ENCODE measurements at places on chromosomes 12 and 14. TPM values are rescaled to one million over a fixed set of nuclear protein-coding genes. Genes with fewer than 3 reads are reported as not detected.

The MRPS35 gene
- 46.6 TPM for total RNA-seq

The KERA gene
- not detected for total RNA-seq

The BICD1 gene
- 12.5 TPM for total RNA-seq

The GLI1 gene
- total RNA-seq = 1.1 TPM

Measured in placental pericyte (primary cell).